NCI-H1092 (cell line): ENCODE measurements at places on chromosomes 3 and 15.

GRCh38 chr3:278300-279064 lies 81.9 kb downstream of the CHL1 start:
- DNase-seq = no peak

- DNase-seq = no peak
Observed at GRCh38 chr3:105956306-105956705, 87.5 kb upstream of the CBLB start.

DNA sequence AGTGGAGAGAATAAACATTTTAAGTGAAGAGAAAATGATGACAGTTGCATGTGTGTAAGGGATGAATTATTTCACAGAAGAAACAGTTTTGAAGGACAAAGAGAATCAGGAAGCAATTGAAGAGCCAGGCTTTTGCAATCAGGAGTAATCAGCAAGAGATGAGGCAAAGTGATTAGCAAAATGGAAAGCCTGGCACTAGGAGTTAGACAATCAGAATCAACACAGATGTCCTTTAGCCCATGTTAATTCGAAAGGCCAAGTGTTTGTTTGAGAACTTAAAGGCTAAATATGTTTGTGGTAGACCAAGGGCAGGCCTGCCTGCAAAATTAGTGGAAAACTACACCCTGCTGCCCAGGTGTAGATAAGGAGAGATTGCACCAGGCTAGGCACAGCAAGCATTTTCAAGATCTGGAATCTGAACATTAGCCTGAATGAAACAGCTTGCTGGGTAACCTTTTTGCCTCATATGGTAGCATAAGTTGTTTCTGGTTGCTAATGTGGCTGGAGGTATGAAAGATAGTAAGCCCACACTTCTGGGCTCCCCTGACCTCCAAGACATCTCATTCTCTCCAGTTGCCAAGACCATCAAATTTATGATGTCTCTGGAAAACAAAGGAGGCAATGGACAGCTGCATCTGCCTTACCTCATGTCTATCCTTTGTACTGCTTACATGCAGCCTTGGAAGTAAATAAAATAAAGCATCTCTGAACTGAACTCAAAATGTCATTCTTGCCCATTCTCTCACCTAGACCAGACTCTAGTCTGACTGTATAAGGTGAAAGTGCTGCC lies 22.0 kb upstream of the LEKR1 start:
- no peak for DNase-seq

DNA sequence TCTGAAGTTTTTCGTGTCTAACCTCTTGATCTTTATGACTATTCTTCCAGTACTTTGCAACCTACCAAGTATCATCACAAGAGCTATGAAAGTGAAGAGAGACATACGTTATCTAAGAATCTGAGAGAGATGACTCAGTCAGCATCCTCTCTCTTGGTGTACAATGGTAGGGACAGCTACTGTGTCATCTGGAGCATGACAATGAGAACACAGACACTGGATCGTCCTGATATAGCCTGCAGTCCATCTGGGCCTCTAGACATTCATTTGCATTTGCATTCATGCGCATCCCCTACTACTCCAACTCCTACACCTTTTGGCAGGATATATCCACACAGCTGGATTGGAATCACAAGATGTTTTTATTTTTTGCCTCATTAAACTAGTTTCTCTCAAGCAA lies 115.2 kb downstream of the PEX5L start:
- no peak for DNase-seq

- no peak for DNase-seq
Observed at GRCh38 chr3:141557961-141558706, 71.3 kb downstream of the RASA2 start.

DNA sequence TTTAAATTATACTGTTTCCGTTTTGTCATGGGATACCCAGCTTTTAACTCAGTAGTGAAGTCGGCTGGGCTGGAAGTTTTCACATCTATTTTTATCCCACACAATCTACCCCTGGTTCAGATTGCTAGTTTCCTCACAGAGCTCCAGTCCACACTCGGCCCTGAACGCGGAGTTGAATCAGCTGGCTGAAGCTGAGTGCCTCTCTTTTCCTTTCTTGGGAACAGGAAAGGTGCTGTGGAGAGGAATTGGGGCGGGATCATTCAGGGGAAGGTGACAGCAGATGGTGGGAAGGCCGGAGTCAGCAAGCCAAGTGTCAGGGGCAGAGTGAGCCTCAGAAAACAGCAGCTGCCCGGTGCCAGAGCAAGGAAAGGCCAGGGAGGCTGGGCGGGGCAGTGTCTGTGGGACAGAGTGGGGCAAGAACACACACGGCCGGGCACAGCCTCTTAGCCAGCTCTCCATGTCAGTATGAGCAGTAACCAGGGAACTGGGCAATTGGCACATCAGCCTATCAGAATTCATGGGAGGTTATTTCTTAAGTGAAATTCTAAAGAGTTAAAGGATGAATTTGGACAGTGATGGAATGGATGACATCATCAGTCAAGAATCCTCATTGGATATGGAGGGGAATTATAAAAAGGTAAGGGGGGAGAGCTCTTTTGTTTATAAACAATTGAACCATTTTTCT lies 135.7 kb upstream of the IL12A start:
- no peak for DNase-seq

GRCh38 chr3:168813225-168813802 lies 717.6 kb upstream of the GOLIM4 start:
- no peak for DNase-seq

- no peak for DNase-seq
Observed at GRCh38 chr3:107545680-107546120, 22.9 kb downstream of the BBX start.

DNA sequence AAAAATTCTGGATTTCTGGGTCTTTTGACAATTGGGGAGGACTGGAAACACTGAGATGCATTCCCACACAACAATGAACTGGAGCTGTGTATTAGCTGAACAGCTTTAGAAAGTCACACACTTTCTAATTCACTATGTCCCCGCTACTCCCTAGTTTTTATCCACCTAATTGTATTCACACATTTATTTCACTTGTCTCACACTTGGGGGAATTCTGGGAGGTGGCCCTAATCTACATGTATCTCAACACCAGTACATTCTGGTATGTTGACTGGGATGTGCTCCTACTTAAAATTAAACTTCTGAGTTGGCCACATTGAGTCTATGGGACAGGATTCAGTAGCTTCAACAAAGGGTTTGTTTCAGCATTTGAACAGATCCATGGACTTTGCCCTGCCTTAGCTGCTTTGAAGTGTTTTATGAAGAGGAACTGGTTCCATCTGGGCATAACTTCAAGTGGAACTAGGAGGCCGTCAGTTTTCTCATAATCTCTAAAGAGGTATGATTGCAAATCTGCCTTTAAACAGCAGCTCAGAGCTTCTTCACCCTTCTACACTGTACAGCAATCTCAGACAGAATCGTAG lies 106.5 kb upstream of the CMC1 start:
- no peak for DNase-seq

GRCh38 chr3:193330555-193331204 lies 47.9 kb downstream of the ATP13A5 start:
- no peak for DNase-seq

DNA sequence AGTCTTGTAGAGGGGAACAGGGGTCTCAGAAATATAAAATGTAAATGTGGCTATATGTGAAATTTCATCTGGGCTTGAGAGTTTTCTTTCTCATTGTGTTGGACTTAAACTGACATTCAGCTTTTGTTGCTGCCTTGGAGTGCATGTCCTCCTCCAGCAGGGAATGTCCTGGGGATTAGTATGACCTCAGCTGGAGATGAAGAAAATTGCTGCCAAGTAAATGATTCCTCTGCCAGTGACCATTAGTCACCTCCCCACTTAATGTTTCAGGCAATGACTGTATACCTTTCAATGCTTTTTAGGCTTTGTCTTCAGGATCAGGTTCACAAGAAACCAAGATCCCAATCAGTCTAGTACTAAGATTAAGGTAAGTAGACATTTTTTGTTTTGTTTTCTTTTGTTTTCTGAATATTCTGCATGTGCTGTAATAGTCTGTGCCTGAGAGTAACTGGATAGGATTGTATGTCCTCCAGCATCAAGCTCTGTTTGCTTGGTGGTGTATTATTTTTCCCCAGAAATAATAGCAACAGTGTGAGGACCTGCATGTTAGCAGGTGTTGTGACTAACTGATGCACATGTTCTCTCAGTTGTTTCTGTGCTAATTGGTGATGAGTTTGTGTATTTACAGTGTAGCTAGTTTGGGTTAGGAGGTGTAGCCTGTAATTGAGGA lies 18.1 kb upstream of the SLC22A13 start:
- no peak for DNase-seq

GRCh38 chr3:57335283-57335938 lies 42.9 kb upstream of the ASB14 start:
- DNase-seq = no peak

DNA sequence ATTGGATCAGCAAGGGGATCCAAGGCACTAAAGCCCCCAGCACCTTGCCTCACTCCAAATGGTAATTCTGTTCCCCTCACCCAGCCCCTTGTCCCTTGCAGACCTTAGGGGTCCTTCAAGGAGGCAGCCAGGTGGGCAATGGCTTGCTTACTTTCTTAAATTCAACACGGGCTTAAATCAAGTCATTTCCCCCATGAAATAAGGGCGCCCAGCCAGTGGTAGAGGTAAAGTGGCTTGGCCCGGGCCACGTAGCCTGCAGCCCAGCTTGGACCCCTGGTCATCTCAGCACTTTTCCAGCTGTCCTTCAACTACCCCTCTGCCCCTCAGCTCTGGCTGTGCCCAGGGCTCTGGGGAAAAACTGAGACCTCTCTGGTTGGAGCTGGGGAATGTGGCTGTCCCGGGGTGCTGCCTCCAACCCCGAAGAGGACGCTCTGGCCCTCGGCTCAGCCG lies 1.2 kb downstream of the PSTPIP1 start:
- no peak for DNase-seq

DNA sequence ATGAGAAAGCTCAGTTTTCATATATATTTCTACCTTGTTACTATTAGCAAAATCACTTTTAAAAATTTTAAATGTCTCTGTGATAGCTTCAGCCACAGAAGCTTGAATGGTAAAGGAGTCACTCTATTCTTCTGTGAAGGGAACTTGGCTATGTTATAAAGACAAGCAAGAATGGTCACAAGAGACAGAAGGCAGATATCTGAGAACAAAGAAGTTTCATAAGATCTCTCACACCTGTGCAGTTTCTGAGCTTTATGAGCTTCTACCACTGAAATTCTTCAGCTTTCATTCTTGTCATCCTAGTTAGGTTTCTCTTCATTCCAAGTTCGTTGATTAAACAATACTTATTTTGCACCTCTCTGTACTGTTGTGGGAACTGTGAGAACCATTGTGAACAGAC lies 853.4 kb downstream of the IGSF11 start:
- DNase-seq = no peak

- no peak for DNase-seq
Observed at GRCh38 chr3:139120086-139121056, 75.7 kb upstream of the PRR23C start.

DNA sequence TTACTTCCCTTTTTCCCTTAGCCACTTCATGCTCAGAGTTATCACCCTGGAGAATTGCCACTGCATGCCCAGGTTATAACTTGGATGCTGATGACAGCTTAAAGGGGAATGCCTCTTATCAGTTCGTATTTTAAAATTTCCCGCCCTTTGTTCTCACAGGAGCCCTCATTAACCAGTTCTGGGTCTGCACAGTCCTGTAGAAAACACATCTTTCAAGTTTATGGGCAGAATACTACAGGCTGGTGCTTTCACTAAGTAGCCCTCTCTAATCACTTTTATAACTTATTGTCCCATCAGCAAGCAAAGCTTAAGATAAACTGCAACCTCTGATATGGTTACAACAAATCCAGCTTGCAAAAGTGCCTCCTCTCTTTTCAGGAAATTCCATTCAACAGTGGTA lies 587.3 kb upstream of the UBE2E2 start:
- DNase-seq = no peak

DNA sequence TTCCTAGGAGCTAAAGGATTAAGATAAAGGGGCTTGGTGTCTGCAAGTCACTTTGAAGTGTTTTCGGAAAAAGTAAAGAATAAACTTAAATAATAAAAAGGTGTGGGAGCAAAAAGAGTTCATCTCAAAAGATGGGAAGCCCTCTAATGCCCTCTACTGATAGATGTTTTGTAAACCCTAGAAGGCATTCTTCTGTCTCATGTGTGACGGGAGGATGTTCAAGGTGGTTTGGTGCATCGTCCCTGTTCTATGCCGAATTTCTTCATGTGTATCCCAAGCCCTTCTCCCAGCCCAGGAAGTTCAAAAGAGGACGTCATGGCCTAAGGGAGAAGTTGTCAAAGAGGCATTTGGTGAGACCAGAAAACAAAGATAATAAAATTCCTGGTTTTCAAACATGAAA lies 37.2 kb downstream of the CCK start:
- DNase-seq = no peak

DNA sequence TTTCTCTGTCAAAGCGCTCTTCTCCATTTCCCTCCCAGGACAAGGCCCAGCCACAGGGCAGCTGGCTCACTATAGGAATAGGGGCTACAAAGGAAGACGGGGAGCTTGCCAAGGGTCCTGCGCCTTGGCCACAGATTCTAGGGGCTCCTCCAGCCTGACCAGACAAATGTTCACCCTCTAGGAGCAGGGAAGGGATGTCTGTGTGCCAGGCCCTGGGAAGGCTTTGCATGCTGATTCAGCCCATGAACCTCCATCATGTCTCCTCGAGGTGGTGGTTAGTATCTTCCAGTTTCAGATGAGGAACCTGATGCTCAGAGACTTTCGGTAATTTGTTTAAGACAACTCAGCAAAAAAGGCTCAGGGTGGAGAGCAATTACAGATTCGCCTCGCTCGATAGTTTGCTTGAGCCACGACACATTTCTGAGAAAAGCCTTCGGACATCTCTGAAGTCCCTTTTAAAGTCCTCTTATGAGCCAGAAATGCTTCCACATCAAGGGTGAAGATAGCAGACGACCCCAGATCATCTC lies 110.0 kb downstream of the XXYLT1 start:
- no peak for DNase-seq

- no peak for DNase-seq
Observed at GRCh38 chr3:8882171-8882593, 81.1 kb downstream of the RAD18 start.

DNA sequence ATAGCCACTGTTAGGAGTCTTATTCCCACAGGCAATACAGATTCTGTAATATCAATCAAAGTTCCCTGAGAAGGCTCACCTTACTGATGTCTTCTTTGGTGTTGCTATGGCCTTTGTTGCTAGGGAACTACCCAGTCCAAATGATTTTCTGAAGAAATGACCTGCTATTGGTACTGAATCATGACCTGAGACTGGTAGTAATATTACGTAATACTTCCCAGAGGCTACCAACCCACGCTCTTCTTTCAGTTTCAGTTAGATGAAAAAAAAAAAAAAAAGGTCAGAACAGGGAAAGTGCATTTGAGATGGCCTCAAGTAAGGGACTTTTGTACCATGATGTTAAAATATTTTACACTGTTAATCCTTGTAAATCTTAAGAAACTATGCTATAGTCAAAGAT lies 1092.5 kb upstream of the EPHA6 start:
- DNase-seq = no peak

DNA sequence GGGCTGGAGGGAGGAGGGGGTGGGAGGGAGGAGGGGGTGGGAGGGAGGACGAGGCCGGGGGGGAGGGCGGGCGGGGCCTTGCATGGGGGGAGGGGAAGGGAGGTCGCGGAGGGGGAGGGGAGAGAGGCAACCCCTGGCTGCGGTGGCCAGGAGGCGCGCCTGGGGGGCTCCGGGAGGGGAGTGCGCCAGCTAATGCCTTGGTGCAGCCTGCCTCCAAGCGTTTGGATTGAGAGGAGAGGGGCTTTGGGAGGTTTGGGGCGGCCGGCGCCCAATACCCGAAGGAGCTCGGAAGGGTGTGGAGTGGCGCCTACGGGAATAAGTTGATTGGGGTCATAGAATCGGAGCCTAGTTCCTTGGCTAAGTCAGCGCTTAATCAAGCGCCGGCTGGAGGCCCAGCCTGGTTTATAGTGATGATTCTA lies 557 bp downstream of the TFG start:
- DNase-seq = peak; percentile 11

GRCh38 chr3:45711931-45712330 lies 22.7 kb downstream of the SACM1L start:
- no peak for DNase-seq
